ENCODE measurements at places on chromosomes 6 and 20.

- DNase-seq: no peak
These were observed 179.1 kb downstream of the TFAP2C start for GRCh38 chr20:56808117-56808725.

- no peak for DNase-seq
These were observed 168.0 kb downstream of the ZMYND8 start for GRCh38 chr20:47188540-47188939.

DNA sequence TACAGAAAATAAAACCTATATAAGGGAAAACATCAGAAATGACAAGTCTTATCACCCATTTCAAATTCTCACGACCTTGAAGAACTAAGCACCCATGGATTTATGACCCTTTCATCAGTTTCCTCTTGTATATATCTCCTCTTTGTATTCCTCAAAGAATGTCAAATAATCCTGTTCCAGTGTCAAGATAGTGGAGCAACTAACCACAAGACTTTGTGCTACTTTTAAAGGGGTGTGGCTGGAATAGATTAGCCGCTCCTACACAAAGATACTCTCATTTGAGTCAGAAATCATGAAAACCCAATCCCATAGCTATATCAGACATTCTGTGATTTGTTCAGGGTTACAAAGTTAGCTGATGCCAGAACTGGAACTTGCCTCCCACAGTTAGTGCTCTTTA is 6.6 kb downstream of the REPS1 start:
- DNase-seq: no peak

- DNase-seq: no peak
These were observed 399.8 kb upstream of the MAN1A1 start for GRCh38 chr6:119749335-119749734.

DNA sequence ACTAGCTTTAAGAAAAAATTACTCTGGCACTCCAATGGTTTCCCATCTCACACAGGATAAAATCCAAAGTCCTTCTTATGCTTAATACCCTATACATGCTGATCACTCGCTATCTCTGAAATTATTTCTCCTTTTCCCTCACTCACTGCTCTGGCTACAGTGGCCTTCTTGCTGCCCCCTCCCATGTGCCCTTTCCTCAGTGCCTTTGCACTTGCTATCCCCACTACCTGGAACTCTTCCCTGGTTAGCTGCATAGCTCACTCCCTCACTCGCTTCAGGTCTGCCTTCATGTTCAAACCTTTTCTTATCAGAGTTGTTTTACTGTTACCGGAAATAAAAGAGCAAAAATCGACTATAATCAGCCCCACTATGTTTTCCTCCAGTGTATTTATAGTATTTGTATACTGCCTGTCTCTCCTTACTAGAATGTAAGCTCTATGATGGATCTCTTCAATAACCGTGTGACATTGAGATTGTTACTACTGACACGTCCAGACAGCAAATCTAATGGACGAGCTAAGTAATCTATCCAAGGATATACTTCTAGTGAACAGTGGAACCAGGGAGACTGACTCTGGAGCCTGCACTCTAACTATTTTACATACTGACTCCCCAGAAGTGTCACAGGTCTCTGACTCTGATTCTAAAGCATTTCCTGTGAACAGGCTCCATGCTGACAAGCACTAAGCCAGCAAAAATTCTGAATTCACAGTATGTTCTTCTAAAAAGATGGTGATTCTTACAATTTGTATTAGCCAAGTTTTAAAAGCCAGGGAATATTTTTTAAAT is 25.1 kb downstream of the FKBP5 start:
- no peak for DNase-seq

DNA sequence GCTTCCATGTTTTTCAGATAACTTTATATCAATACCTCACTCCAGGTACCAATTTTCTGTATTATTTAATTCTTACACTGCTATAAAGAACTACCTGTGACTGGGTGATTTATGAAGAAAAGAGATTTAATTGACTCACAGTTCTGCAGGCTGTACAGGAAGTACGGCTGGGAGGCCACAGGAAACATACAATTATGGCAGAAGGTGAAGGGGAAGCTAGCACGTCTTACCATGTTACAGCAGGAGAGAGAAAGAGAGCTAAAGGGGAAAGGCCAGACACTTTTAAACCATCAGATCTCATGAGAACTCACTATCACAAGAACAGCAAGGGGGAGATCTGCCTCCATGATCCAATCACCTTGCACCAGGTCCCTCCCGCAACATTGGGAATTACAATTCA is 119.1 kb upstream of the BMP5 start:
- DNase-seq: no peak

Measured in stimulated activated CD4-positive, alpha-beta T cell treated with anti-CD3 and anti-CD28 coated beads, Interleukin-15, amount 100 ng/mL, for 48 hours (primary cell).